NCI-H2081 treated with DMSO at 0.1 percent for 48 hours (cell line): ENCODE measurements at places on chromosomes 13 and 19.

GRCh38 chr13:109684824-109685202 is 101.6 kb downstream of the IRS2 start:
- DNase-seq: no peak

- no peak for DNase-seq
These were observed 64.2 kb downstream of the DPY19L3 start for GRCh38 chr19:32469795-32470194.

DNA sequence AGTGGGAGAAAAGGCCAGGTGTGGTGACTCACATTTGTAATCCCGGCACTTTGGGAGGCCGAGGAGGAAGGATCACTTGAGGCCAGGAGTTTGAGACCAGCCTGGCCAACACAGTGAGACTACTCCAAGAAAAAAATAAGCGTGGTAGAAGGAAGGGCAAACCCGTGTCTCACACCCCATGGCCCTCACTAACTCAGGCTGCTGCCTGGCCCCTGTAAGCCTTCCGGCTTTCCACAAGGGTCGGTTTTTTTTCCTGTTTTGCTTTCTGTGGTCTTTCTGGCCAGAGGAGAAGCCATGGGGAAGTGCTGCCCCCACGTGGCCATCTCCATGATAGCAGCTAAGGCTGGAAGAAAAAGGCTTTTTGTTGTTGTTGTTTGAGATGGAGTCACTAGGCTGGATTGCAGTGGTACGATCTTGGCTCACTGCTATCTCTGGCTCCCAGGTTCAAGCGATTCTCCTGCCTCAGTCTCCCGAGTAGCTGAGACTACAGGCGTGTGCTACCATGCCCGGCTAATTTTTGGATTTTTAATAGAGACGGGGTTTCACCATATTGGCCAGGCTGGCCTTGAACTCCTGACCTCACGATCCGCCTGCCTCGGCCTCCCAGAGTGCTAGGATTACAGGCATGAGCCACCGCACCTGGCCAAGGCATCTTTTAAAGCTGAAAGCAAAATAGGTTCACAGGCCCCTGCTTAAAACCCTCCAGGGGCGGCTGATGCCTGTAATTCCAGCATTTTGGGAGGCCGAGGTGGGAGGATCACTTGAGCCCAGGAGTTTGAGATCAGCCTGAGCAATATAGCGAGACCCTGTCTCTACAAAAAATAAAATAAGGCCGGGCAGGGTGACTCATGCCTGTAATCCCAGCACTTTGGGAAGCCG is 7.5 kb upstream of the ARHGEF18 start:
- peak; percentile 5 for DNase-seq

DNA sequence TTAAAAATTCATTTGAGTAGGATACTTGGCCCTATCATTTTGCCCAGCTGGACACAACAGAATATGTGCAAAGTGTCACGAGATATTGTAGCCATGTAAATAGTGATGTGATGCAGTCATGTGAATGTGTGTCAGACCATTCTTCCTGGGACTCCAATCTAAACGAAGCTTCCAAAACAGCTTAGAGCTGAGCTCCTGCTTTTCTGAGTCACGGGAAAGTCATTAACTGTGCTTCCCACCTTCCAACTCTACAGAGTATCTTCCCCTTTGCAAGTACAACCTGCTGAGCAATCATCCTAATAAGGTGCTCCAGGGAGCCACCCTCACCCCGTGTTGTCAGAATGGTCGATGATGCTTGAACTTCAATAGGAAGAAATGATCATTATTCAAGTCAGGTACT is 294.7 kb downstream of the MYO16 start:
- no peak for DNase-seq

GRCh38 chr13:114081761-114082681 is 50.4 kb downstream of the RASA3 start:
- no peak for DNase-seq

- no peak for DNase-seq
These were observed 21.5 kb upstream of the MEDAG start for GRCh38 chr13:30884543-30884942.

DNA sequence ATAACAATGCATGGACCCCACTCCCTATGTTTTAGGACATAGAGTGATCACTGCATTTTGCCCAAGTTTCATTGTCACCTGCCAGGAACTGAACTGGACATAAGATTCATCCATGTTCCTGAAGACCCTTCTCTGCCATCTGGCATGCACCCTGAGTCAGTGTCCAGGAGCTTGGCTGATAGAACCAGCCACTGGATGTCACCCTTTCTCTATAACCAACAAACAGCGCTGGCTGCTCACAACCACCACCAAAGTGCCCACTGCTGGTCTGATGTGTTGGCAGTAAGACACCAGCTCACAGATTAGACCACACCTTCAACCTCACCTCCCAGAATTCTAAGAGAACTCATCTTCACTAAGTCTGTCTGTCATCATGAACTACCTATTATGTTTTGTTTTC is 333.4 kb downstream of the ITGBL1 start:
- peak; percentile 45 for DNase-seq

DNA sequence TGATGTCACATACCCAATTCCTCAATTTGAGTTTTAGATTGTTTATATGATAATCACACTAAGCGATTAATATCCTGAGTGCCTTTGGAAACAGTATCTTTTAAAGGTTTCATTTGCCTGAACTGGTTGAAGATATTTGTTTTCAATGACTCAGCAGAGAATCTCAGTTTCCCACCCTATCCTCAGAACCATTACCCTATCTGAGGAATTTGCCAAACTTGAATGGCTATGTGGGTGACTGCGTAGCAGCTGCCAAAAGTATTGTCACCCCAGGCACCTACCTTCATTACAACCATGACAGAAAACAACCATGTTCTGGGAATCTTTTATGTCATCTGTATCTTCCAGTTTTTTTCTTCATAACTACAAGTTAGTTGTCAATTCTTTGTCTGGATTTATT is 440.1 kb upstream of the NBEA start:
- no peak for DNase-seq

DNA sequence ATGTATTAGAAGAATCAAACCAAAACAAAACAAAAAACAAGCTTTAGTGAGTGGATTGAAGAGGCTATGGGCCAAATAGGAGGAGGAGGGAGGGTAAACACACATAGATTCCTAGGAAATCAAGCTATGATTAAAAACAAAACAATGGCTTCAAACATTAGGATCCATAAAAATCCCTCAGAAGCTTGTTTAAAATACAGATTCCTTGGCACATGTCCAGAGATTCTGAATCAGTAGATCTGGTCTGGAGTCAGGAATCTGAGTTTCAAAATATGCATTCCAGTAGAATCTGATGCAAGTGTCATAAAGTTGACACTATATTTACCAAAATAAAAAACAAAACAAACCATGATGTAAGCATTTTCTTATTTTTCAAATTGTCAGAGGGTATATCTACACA is 692.8 kb upstream of the SGCG start:
- no peak for DNase-seq

GRCh38 chr19:35491836-35492360 is 1.6 kb upstream of the KRTDAP start:
- no peak for DNase-seq

- DNase-seq: no peak
These were observed 25.9 kb downstream of the LATS2 start for GRCh38 chr13:21035498-21035897.

GRCh38 chr13:77345150-77345780 is 18.4 kb upstream of the MYCBP2 start:
- peak; percentile 61 for DNase-seq

DNA sequence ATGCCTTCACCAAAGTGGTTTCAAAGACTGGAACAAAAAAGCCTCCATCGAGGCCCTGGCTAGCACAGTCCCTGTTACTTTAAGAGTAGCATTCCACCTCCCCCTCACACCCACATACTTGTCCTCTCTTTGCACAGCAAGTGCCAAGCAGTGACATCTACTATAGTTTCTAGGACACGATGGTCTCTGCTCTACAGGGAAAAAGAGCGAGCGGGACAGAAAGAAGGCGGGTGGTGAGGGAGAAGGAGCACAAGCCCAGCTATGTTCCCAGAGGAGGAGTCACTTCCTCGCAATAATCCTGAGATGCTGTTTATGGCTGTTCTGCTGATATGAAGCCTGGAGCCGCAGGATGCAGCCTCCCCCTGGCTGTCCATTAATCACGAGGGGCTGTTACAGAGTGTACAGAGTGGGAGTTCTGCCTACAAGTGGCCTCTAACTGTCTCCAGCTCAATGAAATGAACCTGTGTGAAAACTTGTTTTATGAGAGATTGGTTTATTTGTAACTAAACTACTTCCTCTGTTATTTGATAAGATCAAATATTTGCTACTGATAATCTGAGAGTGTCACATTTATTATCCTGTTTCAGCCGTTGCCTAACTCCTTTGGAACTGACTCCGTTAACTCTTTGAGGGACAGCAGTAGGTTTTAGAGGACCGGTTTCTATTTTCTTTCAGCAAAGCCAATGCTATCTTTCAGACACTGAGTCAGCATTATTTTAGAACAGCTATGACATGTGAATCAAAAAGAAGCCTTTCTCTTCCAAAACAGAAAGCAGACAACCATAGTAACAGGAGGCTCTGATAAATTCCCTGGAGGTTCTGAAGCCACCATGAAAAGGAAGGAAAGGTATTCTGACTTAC is 208.0 kb downstream of the SPRY2 start:
- DNase-seq: no peak
